Stimulated activated CD8-positive, alpha-beta memory T cell treated with anti-CD3 and anti-CD28 coated beads, Interleukin-7, amount 100 ng/mL, for 24 hours (primary cell): ENCODE measurements at places on chromosomes 5 and 9.

DNA sequence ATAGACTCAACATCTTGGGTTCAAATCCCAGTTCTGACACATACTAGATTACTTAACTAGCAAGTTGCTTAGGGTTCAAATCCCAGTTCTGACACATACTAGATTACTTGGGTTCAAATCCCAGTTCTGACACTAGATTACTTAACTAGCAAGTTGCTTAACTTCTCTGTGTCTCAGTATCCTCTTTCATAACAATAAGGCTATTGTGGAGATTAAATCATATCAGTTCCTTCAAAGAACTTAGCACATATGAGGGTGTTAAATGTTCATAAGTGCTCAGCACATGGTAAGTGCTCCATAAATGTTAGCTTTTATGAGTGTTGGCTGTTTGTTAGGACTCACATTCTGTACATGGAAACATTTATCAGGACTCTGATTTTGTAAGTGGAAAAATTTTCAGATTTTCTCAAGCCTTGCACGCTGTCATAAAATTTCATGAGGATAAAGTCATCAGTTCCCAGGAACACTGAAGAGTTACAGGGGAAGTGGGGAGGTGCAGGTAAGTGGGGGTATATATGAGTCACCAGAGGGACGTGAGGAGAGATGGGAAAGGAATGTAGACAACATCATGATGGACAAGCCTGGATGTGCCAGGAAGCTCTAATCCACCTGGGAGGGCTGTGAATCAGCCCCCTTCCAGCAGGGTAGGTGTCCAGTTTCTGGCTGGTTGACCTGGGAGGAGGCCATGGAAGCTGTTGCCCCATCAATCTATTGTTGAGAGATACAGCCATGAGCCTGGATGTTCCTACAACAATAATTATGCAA lies 532.2 kb upstream of the WWC1 start:
- no peak for DNase-seq

GRCh38 chr5:1195916-1196315 lies 5.5 kb upstream of the SLC6A19 start:
- no peak for DNase-seq

DNA sequence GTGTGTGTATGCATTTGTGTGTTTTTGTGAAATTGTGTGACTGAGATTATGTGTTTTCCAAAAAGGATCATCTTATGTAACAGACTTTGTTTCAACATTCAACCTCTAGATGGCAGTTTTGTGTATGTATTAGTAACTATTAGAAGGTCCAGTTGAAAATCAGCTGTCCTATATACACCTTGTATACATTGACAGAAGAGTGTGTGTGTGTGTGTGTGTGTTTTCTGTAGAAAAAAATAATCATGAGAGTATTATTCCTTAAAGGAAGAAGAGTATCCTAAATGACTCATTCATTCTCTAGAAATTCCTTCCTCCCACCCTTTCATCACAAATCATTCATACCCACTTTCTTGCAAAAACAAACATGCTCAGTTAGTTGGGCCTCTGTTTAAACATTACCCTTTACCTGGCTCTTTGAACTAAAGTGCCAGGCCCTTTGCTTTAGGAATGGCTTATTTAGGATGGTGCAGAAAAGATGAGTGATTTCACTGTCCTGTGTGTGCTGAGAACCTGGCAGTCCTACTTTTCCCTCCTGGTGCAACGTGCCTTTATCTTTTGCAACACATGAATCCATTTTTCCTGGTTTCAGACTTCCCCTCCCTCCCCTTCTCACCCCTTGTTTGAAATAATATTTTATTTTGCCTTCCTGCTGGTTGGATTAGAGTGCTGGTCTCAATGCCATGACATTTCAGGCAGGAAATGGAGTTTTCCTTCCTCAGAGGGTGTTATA lies 152.2 kb downstream of the ARHGAP26 start:
- DNase-seq: no peak

GRCh38 chr5:137399911-137400310 lies 99.2 kb downstream of the SPOCK1 start:
- DNase-seq: no peak

DNA sequence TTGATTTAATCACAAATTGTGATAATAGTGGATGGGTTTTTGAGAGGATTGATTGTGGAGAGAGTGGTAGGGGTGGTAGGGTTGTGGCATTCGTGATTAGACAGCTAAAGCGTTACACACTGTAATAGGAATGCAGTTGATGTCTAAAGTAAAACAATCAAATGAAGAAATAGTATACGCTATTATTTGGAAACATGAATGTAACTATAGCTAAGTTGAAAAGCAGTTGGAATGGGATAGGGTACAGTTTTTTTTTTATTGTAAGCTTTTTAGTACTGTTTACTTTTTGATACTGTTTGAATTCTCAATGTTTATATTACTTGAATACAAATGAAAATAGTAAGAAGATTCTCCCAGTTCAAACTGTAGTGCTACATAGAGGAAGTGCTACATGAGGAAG lies 51.8 kb downstream of the RANBP17 start:
- DNase-seq: no peak

DNA sequence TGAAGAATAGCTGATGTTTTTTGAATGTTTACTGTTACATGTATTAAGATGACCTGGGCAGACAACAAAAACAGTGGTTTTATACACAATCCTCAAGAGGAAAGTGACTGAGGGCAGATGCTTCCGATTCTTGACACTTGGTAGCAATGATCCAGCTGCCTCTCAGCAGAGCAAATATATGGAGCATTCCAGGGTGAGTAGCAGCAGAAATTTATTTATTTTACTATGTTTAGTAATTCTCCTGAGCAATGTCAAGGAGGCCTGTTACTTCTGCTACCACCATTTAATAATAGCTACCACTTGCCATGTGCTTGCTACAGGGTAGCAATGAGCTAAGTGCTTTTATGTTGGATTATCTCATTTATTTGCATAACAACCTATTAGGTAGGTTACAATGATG lies 69.1 kb upstream of the NR3C1 start:
- no peak for DNase-seq

DNA sequence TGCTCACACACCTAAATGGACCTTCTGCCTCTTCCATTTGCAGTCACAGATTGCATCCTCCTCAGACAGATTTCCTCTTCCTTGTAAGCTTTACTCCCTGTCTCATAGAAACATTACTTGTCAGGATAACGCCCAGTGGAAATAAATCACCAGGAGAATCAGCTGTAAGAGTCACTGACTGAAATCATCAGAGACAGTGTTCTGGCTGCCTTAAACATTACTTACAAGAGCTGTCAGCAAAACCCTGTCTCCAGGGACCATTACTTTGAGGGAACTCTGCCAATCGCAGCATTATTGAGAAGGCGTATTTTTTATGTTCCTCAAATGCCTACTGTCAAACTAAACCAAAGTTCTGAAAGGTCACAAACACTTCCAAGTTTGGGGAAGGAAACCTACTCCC lies 5.9 kb downstream of the DPYSL3 start:
- DNase-seq: no peak

GRCh38 chr5:87061046-87061445 lies 206.6 kb upstream of the RASA1 start:
- no peak for DNase-seq

DNA sequence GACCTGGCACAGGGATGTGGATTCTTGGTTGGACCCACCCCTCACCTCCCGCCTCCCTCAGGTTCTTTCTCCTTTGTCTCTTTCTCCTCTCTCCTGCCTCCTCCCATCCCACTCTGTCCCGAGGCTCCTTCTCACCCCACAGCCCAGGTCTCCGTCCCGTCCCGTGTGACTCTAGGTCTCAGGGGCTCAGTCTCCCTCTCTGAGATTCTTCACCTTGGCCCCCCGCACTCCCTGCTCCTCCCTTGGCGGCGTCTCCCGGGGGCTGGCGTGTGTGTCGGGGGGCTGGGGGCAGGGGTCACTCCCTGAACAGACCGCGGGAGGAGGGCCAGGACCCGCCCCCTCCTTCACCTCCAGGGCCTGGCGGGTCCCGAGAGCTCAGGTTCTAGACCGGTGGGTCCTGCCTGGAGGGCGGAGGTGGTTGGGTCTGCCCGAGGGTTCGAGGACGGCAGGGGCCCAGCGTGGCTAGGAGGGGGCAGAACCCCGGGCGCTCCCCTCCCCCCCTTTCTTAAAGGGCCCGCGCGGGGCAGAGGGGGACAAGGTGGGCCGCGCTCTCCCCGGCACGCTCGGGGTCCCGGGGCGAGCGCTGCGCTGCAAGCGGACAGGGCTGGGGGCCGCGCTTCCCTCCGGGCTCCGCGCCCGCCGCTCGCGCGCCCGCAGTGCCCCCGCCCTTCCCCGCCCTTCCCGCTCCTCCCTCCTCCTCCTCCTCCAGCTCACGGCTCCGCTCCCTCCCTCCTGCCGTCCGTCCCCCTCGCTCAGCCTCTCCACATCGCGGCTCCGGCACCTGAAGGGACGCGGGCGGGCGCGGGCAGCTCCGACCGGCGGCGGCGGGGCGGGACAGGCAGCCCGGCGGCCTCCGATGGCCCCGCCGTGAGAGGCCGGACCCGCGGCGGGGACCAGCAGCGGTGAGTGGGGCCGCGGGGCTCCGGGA lies at the start of gene PSD2:
TSS of gene PSD2 (plus strand) at position 735 of the 928 bp plus-strand sequence. CDS start 13,633 bp downstream, outside the sequence.
- no peak for DNase-seq

- no peak for DNase-seq
Measured at GRCh38 chr5:154836225-154836624, 14.2 kb downstream of the FAXDC2 start.

DNA sequence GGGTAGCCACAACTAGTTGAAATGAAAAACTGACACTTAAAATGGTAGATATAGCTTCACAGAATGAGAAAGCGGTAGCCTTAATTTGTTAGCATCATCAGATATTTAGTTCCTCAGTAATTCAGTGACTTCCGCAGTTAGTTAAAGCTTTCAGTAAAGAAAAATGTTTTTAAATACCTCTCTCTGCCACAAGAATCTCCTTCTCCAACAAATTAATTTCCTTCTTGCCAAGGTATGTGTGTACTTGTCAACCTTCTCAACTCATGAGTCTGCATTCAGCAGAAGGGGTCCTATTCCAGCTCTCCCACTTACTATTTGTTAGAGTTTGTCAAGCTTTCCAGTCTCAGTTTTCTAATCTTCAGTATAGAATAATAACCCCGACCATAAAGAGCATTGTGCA lies 26.3 kb upstream of the ERAP1 start:
- no peak for DNase-seq

DNA sequence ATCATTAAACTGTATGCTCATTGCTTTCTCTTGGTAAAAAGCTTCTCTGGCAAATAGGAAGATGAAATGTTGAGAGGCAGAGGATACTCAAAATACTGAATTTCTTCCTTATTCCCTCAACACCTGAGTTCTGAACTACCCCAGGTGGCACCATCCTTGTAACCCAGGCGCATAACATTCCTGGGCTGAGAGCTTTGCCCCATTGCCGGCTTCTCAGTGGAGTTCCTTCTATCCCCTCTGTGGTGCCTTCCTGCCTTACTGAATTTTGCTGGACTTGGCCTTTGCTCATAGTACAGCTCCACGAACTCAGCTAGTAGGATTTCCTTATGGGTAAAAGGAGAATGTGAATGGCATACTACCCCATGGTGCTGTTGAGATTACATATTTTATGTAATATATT lies 54.7 kb downstream of the BASP1 start:
- no peak for DNase-seq

DNA sequence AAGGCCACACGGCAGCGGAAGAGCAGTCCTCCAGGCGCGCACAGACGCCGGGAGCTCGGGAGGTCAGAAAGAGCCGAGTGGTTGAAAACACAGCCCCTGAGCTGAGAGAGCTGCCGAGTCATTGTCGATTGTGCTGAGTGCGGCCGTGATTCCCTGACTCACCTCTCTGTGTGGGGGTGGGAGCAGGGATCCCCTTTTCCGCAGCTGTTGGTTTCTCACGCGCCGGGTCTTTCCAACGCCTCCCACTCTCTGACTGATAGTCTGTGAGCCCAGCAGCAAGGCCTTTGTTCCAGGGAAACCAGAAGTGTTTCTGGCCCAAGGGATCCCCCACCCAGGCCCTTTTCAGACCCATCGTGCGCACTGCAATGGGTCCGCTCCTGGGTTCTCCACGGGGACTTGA lies 97.3 kb downstream of the MRPL36 start:
- DNase-seq: no peak

GRCh38 chr5:171023508-171023907 lies 161.7 kb downstream of the RANBP17 start:
- no peak for DNase-seq

DNA sequence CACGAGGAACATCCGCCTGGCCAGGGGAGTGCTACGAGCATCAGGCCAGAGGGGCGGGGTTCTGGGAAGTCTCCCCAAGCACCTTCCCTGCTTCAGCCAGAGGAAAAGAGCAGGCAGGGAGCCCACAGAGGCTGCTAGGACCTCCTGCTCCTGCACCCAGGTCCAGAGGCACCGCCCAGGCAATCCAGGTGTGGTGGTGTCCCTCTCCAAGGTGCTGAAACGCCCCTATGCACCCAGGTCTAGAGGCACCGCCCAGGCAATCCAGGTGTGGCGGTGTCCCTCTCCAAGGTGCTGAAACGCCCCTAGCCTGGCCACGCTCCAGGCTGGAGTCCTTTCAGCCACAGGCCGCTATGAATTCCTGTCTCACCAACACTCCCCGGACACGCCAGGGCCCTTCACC lies 10.7 kb upstream of the UBAC1 start:
- DNase-seq: no peak

- no peak for DNase-seq
Measured at GRCh38 chr9:113266174-113266573, 9.2 kb downstream of the CDC26 start.

DNA sequence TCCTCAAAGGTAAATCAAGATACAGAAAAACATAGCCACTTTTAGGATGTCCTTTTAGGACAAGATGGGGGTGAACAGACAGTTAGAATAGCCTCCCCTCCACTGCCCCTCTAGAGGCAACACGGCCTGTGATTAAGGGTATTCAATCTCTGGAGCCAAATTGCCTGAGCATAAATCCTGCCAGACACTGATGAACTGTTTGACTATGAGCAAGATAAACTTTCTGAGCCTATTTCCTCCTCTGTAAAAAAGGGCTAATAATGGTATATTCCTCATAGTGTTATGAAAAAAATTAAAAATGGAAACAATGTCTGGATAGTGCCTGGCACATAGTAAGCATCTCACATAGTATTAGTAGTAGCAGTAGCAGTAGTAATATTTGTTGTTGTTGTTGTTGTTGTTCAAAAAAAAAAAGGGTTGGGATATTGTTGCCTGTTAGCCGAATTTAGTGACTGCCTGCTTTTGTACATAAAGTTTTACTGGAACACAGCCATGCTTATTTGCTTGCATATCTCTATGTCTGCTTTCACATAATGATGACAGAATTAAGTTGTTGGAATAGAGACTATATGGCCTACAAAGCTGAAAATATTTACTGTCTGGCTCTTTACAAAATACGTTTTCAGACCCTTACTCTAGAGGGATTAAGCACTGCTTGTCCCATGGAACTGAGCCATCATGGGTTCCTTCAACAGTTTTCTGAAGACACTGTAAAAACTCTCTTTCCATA lies 536.3 kb downstream of the TLE4 start:
- DNase-seq: no peak

DNA sequence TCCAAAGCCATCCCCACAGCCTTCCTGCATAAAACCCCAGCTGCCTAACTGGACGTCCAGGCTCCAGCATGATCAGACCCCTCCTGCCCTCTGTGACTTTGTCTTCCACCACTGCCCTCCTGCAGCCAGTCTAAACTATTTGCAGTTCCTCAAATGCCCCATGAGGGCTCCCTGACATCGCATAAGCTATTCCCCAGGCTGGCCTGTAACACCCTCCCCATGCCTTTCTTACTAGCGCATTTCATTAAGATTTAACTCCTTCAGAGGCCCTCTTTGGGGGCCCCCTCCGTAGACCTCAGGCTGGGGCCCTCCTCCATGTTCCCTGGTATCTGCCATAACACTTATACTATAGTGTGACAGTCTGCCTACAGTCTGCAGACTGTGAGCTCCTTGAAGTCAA lies 15.5 kb upstream of the SMIM23 start:
- DNase-seq: no peak
